Pulmonary artery endothelial cell (primary cell): ENCODE measurements at places on chromosomes 12 and 14. TPM values are rescaled to one million over a fixed set of nuclear protein-coding genes. Genes with fewer than 3 reads are reported as not detected.
A peak's percentile ranks its signal among the peaks of the same experiment; 100 is the strongest.

DNA sequence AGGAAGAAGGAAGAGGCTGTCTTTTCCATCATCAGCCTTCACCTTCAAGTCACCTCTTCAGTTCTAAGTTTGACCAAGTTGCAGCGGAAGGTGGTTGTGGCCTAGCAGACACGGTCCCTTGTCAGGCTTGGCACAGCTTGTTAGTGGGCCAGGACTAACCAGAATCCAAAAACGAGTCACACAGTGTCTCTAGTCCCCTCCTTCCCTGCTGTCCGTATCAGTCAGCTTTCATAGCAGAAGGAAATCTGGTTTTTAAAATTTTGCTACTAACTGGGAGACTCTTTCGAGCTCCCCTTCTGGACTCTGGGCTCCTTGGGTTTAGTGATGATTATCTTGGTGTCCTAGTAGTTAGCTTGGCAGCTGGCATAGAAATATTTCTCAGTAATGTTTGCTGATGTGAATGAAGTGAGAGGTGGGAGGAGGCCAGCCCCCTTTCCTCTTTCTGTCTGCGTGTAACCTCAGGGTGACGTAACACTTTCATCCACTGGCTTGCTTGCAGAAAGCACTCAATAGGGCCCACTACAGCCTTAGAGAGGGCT, 3.8 kb downstream of the ETV6 start:
- no peak for DNase-seq

Gene SLC24A4
- total RNA-seq, result not detected in 2 replicates

GRCh38 chr14:88835661-88836060, 11.2 kb downstream of the TTC8 start:
- DNase-seq, result no peak

DNA sequence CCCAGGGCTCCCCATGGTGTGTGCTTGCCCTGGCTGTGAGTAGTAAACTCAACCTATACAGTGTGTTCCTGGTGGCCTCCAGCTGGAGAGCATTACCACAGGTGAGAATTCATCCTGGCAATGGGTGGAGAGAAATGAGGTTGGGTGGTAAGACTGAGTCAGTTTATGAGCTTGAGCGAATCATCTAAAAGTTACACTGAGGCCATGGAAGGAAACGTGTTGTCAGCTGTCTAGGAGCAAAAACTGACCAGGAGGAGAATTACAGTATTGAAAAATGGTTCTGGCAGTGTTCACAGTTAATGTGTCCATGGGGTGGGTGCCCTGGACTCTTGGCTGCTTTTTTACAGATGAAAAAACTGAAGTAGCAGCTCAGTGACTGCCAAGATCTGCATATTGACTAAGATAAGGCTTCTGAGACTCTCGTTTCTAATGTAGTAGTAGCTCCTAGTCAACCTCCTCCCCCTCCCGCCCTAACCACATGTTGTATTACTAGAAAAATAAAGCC, 202.0 kb upstream of the AMIGO2 start:
- DNase-seq, result no peak

- no peak for DNase-seq
Measured at GRCh38 chr12:15682826-15683225, 106.4 kb downstream of the EPS8 start.

DNA sequence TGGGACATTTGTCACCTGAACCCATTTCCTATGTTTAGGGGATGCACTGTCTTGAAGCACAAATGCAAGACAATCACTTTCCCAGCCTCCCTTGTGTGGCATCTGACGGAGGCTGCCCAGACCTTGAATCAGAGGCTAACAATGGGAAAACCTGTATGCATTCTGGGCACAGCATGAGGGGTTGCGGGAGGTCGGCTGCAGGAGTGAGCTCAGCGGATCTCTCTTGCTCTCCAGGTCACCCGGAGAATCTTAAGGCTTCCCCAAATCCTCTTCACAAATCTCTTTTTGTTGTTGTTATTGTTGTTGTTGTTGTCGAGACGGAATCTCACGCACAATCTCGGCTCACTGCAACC, 15.3 kb downstream of the NFKBIA start:
- DNase-seq, result no peak

Gene CAPZA3
- total RNA-seq, result not detected in 2 replicates

DNA sequence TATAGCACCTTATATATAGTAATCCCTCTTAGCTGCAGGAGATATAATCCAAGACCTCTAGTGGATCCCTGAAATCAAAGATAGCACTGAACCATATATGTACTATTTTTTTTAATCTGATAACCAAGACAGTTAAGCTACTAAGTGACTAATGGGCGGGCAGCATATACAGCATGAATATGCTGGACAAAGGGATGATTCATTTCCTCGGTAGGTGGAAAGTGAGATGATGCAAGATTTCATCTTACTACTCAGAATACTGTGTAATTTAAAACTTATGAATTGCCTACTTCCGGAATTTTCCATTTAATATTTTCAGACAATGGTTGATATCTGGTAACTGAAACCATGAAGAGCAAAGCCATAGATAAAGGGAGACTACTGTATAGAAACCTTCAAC, 36.2 kb downstream of the PRMT8 start:
- DNase-seq, result peak; percentile 22

DNA sequence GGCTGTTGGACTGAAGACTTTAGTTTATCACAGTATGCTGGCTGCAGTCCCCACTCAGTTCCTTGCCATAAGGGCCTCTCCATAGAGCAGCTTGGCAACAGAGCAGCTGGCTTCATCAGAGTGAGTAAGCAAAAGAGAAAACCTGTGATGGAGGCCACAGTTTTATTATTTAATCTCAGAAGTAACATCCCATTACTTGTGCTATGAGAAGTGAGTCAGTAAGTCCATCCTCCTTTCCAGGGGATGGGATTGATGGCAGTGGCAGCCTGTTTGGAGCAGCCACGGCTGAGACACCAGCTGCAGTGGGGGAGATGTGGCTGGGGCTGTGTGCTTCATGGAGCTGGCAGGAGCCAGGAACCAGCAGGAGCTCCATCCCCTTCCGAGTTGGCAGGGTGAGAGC, 138.5 kb upstream of the SRRM4 start:
- no peak for DNase-seq

Gene ART4
- 18.7 and 74.4 TPM in 2 replicates for total RNA-seq

DNA sequence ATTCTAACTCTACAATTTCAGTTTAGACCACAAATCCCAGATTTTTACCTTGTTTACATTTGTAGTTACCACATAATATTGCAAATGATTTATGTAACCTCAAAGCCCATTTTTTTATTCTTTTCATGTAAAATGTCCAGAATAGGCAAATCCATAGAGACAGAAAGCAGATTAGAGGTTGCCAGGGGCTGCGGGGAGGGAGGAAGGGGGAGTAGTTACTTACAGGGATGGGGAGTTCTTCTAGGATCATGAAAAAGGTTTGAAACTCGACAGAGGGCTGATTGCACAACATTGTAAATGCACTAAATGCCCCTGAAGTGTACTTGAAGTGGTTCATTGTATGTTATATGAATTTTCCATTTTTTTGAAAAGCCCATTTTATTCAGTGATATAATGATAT, 66.5 kb downstream of the PPP2R5C start:
- no peak for DNase-seq

Gene COX8C
- not detected in 2 replicates for total RNA-seq

- DNase-seq, result no peak
Measured at GRCh38 chr14:69749956-69750355, 17.0 kb upstream of the SRSF5 start.

GRCh38 chr14:90274019-90274418, 17.7 kb downstream of the PSMC1 start:
- DNase-seq, result no peak

DNA sequence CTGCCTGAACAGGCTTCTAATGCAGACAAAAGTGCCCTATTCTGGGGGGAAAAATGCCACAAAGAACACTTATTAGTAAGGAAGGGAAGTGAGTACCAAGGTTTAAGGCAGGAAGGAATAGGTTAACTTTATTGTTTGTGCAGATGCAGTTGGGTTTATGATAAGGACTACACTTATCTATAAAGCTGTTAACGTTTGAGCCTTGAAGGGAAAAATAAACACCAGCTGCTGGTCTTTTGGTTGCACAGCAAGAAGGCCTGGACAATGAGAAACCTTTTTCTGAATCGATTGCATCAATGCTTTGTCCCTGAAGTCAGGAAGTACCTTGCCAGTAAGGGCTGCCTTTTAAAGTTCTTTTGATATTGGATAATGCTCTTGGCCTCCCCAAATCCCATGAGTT, 407.8 kb downstream of the ATP23 start:
- no peak for DNase-seq

DNA sequence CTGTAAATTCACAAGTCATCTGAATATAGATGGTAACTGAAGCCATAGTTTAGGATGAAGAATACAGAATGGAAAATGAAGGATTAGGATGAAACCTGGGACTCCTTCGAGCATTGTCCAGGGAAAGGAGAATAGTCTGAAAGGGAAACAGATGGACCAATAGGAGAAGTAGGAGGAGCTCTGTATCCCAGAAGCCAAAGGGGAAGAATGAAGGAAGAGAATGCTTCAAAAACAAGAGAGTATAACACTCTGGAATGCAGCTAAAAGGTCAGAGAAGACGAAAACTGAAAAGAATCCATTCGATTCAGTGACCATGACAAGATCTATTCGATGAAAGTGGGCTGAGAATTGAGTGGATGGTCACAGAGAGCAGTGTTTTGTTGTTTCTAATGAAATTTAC, 1.0 kb downstream of the GMFB start:
- no peak for DNase-seq

GRCh38 chr12:120720234-120720986, 5.2 kb upstream of the ACADS start:
- DNase-seq, result no peak

DNA sequence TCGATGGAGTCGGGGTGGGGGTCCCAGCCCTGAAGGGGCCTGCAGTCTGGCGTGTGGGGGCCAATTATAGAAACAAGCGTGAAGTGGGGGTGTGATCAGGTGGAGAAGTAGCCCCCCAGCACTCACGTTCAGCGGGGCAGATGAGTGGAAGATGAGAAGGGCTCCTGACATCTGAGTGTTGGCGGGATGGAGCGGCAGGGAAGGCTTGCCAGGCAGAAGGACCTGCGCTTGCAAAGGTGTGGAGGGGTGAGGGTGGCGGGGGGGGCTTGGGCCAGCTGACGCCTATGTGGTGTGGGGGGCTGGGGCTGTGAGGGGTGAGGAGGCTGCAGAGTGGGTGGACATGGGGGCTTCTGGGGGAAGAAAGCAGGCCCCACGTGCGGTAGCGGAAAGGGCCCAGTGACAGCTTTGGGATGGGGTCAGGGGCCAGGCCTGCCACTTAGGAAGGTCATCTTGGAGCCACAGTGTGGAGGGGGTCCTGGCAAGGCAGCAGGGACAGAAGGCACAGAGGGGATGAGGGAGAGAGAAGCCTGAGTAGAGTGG, 22.2 kb upstream of the BEGAIN start:
- DNase-seq, result no peak

Gene NFATC4
- 16.1 and 19.1 TPM in 2 replicates for total RNA-seq

GRCh38 chr14:51041108-51041531, 53.8 kb downstream of the TRIM9 start:
- DNase-seq, result no peak
